ENCODE measurements at places on chromosomes 7 and 10. TPM values are rescaled to one million over a fixed set of nuclear protein-coding genes. Genes with fewer than 3 reads are reported as not detected.

DNA sequence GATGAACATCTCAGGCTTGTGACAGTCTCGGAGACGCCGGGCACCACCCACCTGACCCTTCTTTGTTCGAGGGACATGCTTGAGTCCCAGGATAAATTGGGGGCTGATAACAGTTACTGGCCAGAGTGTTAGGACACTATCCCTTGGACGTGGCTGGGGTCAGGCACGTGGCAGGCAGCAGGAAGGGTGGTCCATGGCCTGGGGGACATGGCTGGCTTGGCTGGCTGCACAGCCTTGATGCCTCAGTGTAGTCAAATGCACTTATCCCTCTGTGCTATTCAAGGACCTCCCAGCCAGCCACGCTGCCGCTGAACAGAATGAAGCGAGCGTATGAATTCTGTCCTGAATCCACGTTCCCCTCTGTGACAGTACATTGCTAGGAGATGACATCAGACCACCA, 662.0 kb upstream of the FOXK1 start:
- H3K36me3 ChIP-seq = no peaks in the 10 kb centered on the region
- H3K4me1 ChIP-seq = no peaks in the 10 kb centered on the region
- H3K4me3 ChIP-seq = no peak overlapping the region
- H3K27ac ChIP-seq = no peak overlapping the region

DNA sequence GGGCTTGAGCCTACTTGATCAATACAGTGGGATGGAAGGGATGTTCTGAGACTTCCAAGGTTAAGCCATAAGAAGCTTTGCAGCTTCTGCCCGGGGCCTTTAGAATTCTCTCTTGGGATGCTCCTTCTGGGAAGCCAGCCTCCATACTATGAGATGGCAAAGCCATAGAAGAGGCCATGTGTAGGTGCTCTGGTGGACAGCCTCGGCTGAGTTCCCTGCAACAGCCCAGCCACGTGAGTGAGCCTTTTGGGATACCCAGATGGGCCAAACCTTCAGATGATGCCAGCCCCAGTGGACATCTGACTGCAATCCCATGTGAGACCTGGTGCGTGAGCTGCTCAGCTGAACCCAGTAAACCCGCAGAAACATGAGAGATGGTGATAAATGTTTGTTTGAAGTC, 370.6 kb downstream of the RPS24 start:
- no peak overlapping the region for H3K27ac ChIP-seq
- H3K4me3 ChIP-seq = no peak overlapping the region
- peaks cover 13% of the 10 kb centered on the region for H3K4me1 ChIP-seq
- no peak for DNase-seq

DNA sequence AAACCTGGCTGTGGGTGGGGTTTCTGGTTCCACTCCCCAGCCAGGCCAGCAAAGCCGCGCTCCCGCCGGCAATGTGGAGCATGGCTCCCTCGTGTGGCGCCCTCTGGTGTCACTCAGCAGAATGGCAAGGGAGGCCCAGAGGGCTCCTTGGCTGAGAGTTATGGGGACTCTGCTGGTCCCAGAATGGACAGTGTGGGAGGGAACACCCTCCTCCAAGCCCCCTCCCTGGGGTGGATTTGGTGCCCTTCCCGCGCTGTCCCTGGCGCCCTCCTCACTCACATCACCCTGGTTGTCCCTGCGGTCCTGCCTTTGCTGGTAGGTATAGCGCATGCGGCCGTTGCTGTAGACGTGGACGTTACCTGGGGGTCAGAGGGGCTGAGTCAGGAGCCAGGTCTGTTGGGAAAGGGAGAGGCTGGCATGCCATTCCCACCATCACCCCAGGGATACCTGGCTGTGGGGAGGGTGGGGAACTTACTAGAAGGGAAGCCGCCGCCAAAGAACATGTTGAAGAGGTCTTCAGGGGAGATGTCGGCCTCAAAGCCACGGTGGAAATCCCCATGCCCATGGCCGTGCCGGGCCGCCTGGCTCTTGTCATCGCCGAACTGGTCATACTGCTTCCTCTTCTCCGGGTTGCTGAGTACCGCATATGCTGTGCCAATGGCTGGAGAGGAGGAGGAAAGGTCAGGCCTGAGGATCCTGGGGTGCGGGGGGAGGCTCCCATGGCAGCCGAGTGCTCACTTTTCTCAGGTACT, 14.0 kb downstream of the DNAJB12 start:
- no peak overlapping the region for H3K4me3 ChIP-seq
- peaks cover 21% of the 10 kb centered on the region for H3K4me1 ChIP-seq
- H3K36me3 ChIP-seq = no peaks in the 10 kb centered on the region

DNA sequence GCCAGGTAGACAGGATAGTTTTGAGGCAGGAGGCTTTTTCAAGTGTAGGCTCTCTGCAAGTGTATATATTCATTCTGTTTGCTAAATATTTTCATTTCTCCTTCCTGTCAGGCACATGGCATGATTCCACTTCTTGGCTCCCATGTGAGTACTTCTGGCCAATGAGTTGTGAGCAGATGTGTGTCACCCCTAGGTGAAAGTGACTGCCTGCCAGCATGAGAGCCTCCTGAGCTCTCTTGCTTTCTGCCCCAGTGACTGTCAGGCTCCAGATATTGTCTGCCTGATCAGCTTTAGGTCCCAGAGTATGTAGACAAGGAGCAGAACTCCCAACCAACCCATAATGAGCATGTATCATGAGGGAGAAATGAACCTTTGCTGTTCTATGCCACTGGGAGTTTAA, 257.6 kb upstream of the NPY start:
- H3K36me3 ChIP-seq = no peaks in the 10 kb centered on the region
- H3K4me1 ChIP-seq = no peaks in the 10 kb centered on the region
- no peak for DNase-seq
- no peak overlapping the region for H3K27ac ChIP-seq
- no peaks in the 10 kb centered on the region for H3K27me3 ChIP-seq

GRCh38 chr10:102701272-102701671, 12.9 kb downstream of the ARL3 start:
- DNase-seq = peak; percentile 4
- no peaks in the 10 kb centered on the region for H3K36me3 ChIP-seq
- H3K4me3 ChIP-seq = no peak overlapping the region
- H3K4me1 ChIP-seq = no peaks in the 10 kb centered on the region
- H3K27ac ChIP-seq = no peak overlapping the region
- no peaks in the 10 kb centered on the region for H3K27me3 ChIP-seq

GRCh38 chr10:35192645-35193249, 66.1 kb downstream of the CREM start:
- H3K36me3 ChIP-seq = no peaks in the 10 kb centered on the region
- H3K27ac ChIP-seq = no peak overlapping the region
- no peaks in the 10 kb centered on the region for H3K27me3 ChIP-seq
- no peak overlapping the region for H3K4me3 ChIP-seq
- DNase-seq = no peak

GRCh38 chr10:75987616-75988015, 556.2 kb downstream of the LRMDA start:
- no peak for DNase-seq
- no peaks in the 10 kb centered on the region for H3K27me3 ChIP-seq
- no peaks in the 10 kb centered on the region for H3K4me1 ChIP-seq

- H3K27me3 ChIP-seq = no peaks in the 10 kb centered on the region
- H3K27ac ChIP-seq = no peak overlapping the region
- no peak for DNase-seq
- no peak overlapping the region for H3K4me3 ChIP-seq
- no peaks in the 10 kb centered on the region for H3K4me1 ChIP-seq
Measured at GRCh38 chr7:136446751-136447150, 421.7 kb upstream of the CHRM2 start.

- no peaks in the 10 kb centered on the region for H3K36me3 ChIP-seq
- no peak overlapping the region for H3K4me3 ChIP-seq
- no peaks in the 10 kb centered on the region for H3K27me3 ChIP-seq
Measured at GRCh38 chr7:42460933-42461332, 223.9 kb upstream of the GLI3 start.

DNA sequence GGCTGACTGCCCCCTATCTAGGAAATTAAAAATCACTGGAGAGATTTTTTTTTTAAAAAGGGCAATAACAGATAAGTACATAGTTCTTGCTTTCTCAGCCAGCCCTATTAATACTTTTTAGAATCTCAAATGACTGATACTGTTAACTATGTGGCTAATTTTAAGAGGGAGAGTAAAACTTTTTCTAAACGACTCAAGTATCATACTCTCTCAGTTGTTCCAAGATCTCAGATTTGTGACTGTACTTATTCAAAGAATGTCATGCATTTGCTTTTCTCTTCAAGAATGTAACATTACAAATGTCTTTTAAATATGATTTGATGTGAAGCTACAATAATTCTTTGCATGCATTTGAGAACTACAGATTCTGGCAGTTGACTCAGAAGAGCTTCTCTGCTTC, 55.4 kb upstream of the RAB11FIP2 start:
- no peak overlapping the region for H3K27ac ChIP-seq
- no peaks in the 10 kb centered on the region for H3K36me3 ChIP-seq
- no peak for DNase-seq
- H3K4me1 ChIP-seq = no peaks in the 10 kb centered on the region
- no peak overlapping the region for H3K4me3 ChIP-seq

DNA sequence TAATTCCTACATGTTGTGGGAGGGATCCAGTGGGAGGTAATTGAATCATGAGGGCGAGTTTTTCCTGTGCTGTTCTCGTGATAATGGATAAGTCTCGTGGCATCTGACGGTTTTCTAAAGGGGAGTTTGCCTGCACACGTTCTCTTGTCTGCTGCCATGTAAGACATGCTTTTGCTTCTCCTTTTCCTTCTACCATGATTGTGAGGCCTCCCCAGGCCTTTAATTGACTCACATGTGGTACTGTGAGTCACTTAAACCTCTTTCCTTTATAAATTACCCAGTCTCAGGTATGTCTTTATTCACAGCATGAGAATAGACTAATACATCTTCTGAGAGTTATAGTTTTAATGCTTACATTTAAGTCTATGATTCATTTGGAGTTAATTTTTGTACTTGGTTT, 22.6 kb upstream of the CPN1 start:
- no peak overlapping the region for H3K4me3 ChIP-seq
- H3K27ac ChIP-seq = no peak overlapping the region
- no peak for DNase-seq
- H3K4me1 ChIP-seq = no peaks in the 10 kb centered on the region
- H3K27me3 ChIP-seq = no peaks in the 10 kb centered on the region

DNA sequence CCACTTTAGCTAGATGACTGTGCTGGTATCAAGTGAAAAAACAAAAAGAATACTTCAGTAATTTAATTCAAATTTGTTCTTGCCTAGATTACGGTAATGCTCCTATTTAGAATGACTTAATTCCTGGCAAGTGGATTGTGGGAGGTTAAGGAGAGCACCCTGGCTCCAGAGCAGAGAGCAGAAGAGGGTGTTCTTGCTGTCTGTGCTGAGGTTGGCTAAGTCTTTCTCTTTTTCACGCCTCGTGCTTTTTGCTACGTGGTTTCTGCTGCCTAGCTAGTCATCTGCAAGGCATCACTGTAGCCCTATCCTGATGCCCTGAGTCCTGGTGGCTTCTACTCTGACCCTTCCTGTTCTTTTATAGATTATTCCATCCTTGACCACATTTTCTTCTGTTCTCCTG, 101.4 kb downstream of the INSYN2A start:
- H3K4me3 ChIP-seq = no peak overlapping the region
- no peaks in the 10 kb centered on the region for H3K4me1 ChIP-seq
- no peak overlapping the region for H3K27ac ChIP-seq
- peak; percentile 24 for DNase-seq
- no peaks in the 10 kb centered on the region for H3K27me3 ChIP-seq
- H3K36me3 ChIP-seq = no peaks in the 10 kb centered on the region

GRCh38 chr7:45683556-45684148, 109.5 kb downstream of the ADCY1 start:
- peak; percentile 2 for DNase-seq
- H3K4me1 ChIP-seq = no peaks in the 10 kb centered on the region
- no peaks in the 10 kb centered on the region for H3K36me3 ChIP-seq
- no peaks in the 10 kb centered on the region for H3K27me3 ChIP-seq
- H3K27ac ChIP-seq = no peak overlapping the region
- no peak overlapping the region for H3K4me3 ChIP-seq

- peaks cover 74% of the 10 kb centered on the region for H3K4me1 ChIP-seq
- no peaks in the 10 kb centered on the region for H3K27me3 ChIP-seq
- no peaks in the 10 kb centered on the region for H3K36me3 ChIP-seq
Measured at GRCh38 chr10:102675666-102676533, 31.6 kb downstream of the TRIM8 start.

DNA sequence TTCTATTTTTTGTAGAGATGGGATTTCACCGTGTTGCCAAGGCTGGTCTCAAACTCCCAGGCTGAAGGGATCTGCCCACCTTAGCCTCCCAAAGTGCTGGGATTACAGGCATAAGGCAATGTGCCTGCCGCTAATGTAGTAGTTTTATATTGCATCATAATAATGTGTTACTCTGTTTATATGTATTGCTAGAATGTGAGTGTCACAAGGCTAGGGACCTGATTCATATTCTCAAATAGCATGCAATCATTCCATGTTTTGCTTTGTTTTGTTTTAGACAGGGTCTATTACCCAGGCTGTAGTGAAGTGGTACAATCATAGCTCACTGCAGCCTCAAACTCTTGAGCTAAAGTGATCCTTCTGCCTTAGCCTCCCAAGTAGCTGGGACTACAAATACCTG, 13.5 kb downstream of the CCL26 start:
- no peaks in the 10 kb centered on the region for H3K4me1 ChIP-seq
- DNase-seq = no peak
- H3K36me3 ChIP-seq = no peaks in the 10 kb centered on the region
- no peak overlapping the region for H3K27ac ChIP-seq
- no peaks in the 10 kb centered on the region for H3K27me3 ChIP-seq

DNA sequence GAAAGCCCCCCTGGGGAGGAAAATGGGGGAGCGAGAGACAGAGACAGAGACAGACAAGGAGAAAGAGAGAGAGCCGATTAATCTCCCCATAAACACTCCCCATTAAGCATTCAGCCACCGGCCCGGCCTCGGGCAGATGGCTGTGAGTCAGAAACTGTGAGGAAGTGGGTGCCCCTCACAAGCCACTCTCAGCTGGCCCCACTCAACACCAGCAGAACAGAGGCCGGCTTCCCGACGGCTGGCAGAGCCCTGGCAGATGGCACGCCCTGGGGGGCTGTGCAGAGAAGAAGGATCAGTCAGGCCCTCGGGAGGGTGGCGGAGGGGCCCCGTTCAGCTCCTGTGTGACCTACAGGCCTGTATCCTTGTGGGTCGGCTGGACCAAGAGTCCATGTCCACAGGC, 41.2 kb downstream of the CAMK2B start:
- H3K4me1 ChIP-seq = no peaks in the 10 kb centered on the region

GRCh38 chr7:50477640-50478039, 27.5 kb upstream of the FIGNL1 start:
- no peaks in the 10 kb centered on the region for H3K4me1 ChIP-seq
- no peaks in the 10 kb centered on the region for H3K36me3 ChIP-seq
- H3K27ac ChIP-seq = no peak overlapping the region
- no peaks in the 10 kb centered on the region for H3K27me3 ChIP-seq
- no peak for DNase-seq

C7orf33 gene
- 0.19 TPM for total RNA-seq

C10orf53 gene
- total RNA-seq = 33.5 TPM

HTR5A gene
- total RNA-seq = 0.87 TPM

GRID1 gene
- total RNA-seq = 16.7 TPM

SOSTDC1 gene
- total RNA-seq = 3.8 TPM

AFAP1L2 gene
- total RNA-seq = 4.0 TPM

CYP3A4 gene
- 1.3 TPM for total RNA-seq

TYSND1 gene
- 45.4 TPM for total RNA-seq

CXCL12 gene
- total RNA-seq = 9.8 TPM

FOXI2 gene
- total RNA-seq = 0.74 TPM

TMEM248 gene
- 221 TPM for total RNA-seq

AKR1C3 gene
- total RNA-seq = 15.6 TPM

Measured in testis (tissue), 5 donors.